Mammary epithelial cell (primary cell): ENCODE measurements at places on chromosomes 3 and 15.

GRCh38 chr15:78157203-78157602 is 8.0 kb downstream of the IDH3A start:
- DNase-seq: no peak

- DNase-seq: no peak
Observed at GRCh38 chr3:119500265-119500664, 1.9 kb downstream of the TIMMDC1 start.

- no peak for DNase-seq
Observed at GRCh38 chr3:46617941-46618340, 5.6 kb downstream of the FAM240A start.

DNA sequence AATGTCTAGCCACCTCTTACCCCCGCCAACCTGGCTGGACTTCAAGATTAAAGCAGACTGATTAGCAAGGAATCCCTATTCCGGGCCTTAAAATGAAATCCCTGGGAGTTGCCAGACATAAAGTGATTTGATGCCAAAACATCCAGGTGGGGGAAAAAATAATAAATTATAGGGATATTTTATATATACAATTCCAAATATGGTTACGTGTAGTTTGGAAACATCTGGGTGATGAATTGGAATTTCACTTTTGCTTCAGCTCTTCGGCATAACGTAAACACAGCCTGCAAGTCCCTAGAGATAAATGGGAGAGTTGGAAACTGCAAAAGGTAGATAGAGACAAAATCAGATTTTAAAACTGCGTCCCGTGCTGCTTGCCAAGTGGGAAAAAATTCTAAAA is 545.5 kb upstream of the MDFIC2 start:
- no peak for DNase-seq

DNA sequence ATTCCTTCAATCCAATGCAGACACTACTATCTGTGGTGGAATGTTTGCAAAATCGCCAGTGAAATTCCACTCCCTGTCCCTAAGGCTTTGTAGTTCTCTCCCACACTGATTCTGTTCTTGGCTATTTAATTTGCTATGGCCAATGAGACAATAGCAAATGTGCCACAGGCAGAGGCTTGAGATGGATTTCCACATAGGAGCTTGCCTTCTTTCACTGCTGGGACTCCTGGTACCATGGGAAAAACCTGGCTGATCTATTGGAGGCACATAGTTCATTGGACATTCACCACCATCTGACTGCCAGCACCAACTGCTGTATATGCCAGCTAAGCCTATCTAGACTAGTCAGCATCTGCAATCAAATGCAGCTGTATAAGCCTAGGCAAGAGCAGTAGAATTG is 103.8 kb downstream of the NR1D2 start:
- peak; percentile 19 for DNase-seq

GRCh38 chr15:73927003-73927475 is 777 bp downstream of the LOXL1 start:
- DNase-seq: no peak

- peak; percentile 91 for DNase-seq
Observed at GRCh38 chr3:151837057-151837456, 23.1 kb downstream of the AADAC start.
